ENCODE measurements at places on chromosomes 13 and 19.

DNA sequence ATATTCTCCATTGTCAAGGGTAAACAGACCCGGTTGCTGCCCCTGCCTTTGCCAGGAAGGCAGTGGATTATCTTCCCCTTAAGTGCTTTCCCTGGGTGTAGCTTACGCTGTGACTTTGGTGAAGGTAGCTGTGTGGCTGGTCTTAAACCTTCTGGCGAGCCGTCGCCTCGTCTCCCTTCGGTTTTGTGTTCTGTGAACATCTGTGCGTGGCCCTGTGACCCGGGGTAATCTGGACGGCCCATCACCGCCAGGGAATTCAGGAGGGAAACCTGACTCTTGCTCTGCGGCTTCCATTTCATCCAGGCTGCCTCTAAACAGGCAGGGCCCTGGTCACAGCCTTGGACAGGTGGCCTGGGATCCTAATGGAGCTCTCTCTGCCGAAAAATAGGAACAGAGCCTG is 78.7 kb downstream of the SHISA2 start:
- H3K4me1 ChIP-seq, result no peaks in the 10 kb centered on the region
- no peak overlapping the region for H3K4me3 ChIP-seq
- no peaks in the 10 kb centered on the region for H3K36me3 ChIP-seq
- H3K27ac ChIP-seq, result no peak overlapping the region

GRCh38 chr19:55279340-55279739 is 570 bp downstream of the HSPBP1 start:
- H3K36me3 ChIP-seq, result peaks cover 10% of the 10 kb centered on the region
- no peak for ATAC-seq
- peak overlapping the region; percentile 99 for H3K4me3 ChIP-seq
- peaks cover 67% of the 10 kb centered on the region for H3K4me1 ChIP-seq
- peak overlapping the region; percentile 98 for H3K27ac ChIP-seq

DNA sequence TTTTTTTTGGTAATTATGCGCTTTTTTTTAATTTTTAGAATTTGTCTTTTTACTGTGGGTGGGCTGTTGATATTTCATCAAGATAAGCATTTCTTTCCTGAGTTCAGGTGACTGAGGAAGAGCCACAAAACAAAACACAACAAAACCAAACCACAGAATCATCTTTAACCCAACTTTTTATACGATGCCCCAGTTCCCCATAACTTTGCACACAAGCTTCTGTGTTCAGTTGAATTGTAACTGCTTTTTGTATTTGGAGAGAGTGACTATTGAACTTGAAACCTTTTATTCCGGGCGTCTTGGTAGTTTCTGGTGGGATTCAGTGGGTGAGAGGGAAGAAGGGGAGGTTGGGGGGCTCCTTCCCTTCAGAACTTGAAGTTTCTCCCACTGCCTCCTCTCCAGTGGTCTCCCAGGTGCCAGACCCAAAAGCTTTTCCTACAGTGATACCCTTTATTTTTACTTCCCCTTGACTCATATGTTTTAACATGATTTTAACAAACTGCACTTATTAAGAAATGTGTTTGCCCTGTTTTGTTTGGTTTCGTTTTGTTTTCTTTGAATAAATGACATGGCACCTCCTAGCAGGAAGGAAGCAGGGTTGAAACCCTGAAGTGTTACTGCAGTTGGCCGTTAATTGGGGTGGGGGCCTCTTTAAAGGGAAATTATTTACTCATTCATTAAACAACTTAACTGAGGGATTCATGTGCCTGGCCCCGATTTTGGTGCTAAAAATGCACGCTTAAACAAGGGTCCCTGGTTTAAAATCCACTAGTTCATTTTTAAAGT is 2.7 kb upstream of the CCDC97 start:
- peaks cover 47% of the 10 kb centered on the region for H3K36me3 ChIP-seq
- no peak for ATAC-seq

- H3K4me3 ChIP-seq, result no peak overlapping the region
- peaks cover 26% of the 10 kb centered on the region for H3K4me1 ChIP-seq
- H3K36me3 ChIP-seq, result peaks cover 14% of the 10 kb centered on the region
- no peak overlapping the region for H3K27ac ChIP-seq
- ATAC-seq, result no peak
Measured at GRCh38 chr19:51020988-51021651, 1.6 kb upstream of the KLK10 start.

GRCh38 chr19:58166708-58167280 is 16.1 kb upstream of the ZNF274 start:
- H3K27ac ChIP-seq, result no peak overlapping the region
- no peak for ATAC-seq
- H3K4me3 ChIP-seq, result no peak overlapping the region
- peaks cover 24% of the 10 kb centered on the region for H3K36me3 ChIP-seq

- H3K4me3 ChIP-seq, result no peak overlapping the region
- peak; percentile 31 for ATAC-seq
- no peaks in the 10 kb centered on the region for H3K36me3 ChIP-seq
- peaks cover 26% of the 10 kb centered on the region for H3K27me3 ChIP-seq
Measured at GRCh38 chr13:113748101-113748861, 10.7 kb upstream of the TMEM255B start.

GRCh38 chr13:25167382-25168174 is 4.5 kb downstream of the AMER2 start:
- H3K4me3 ChIP-seq, result no peak overlapping the region
- H3K27ac ChIP-seq, result no peak overlapping the region
- H3K36me3 ChIP-seq, result no peaks in the 10 kb centered on the region
- H3K27me3 ChIP-seq, result peaks cover 39% of the 10 kb centered on the region
- H3K4me1 ChIP-seq, result peaks cover 18% of the 10 kb centered on the region

DNA sequence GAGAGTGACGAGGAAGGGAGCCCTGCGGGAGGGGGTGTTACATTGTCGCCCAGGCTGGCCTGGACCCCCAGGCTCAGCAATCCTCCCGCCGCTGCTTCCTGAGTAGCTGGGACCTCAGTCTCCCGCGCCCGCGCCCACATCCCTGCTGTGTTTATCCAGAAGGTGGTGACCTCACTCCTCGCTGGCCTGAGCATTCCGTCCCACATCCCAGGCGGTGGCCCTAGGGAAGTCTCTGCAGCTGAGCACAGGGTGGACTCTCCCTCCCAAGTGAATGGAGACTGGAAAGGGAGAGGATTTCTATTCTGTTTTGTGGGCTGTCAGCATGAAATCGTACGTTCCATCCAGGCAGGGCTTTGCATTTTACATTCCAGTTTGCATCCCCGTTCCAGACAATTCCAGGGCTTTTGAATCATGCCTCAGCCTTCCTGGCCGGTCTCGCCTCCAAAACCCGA is 401 bp upstream of the ZNF765 start:
- no peaks in the 10 kb centered on the region for H3K27me3 ChIP-seq
- peaks cover 20% of the 10 kb centered on the region for H3K36me3 ChIP-seq
- no peak for ATAC-seq
- peak overlapping the region; percentile 90 for H3K27ac ChIP-seq

DNA sequence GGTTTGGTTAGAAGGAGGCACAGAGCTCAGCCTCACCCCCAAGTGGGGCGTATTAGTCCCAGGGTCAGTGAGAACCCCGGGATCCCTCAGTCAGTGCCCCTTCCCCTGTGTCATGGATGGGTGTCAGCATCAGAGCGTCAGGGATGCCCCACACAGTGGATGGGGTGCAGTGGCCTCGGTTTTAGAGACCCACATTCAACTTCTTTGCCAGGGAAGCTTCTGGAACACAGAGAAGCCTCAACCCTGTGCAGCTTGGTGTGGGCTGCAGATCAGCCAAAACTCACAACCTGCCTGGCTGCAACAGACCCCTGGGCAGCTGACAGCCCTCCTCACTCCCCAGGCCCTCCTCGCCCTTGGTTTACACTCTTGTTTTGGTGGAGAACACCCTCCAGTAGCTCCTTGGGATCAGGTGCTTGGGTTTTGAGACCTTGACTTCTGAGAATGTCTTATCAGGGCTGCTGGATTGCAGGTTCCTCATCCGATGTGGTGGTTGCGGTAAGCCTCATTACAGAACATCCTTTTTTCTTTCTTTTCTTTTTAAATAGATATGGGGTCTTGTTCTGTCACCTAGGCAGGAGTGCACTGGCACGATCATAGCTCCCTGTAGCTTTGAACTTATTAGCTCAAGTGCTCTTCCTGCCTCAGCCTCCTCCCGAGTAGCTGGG is 11.0 kb downstream of the ZNF333 start:
- peaks cover 87% of the 10 kb centered on the region for H3K36me3 ChIP-seq
- H3K4me1 ChIP-seq, result no peaks in the 10 kb centered on the region
- no peak overlapping the region for H3K4me3 ChIP-seq
- H3K27me3 ChIP-seq, result no peaks in the 10 kb centered on the region
- no peak for ATAC-seq
- H3K27ac ChIP-seq, result no peak overlapping the region

- no peaks in the 10 kb centered on the region for H3K4me1 ChIP-seq
- H3K27me3 ChIP-seq, result peaks cover 8% of the 10 kb centered on the region
- no peaks in the 10 kb centered on the region for H3K36me3 ChIP-seq
- no peak overlapping the region for H3K4me3 ChIP-seq
- no peak for ATAC-seq
Measured at GRCh38 chr13:110152351-110152750, 154.6 kb downstream of the COL4A1 start.

GRCh38 chr19:40006273-40006691 is 9.4 kb downstream of the ZNF546 start:
- H3K4me1 ChIP-seq, result no peaks in the 10 kb centered on the region
- no peaks in the 10 kb centered on the region for H3K27me3 ChIP-seq
- ATAC-seq, result no peak
- H3K36me3 ChIP-seq, result peaks cover 54% of the 10 kb centered on the region
- H3K27ac ChIP-seq, result no peak overlapping the region

DNA sequence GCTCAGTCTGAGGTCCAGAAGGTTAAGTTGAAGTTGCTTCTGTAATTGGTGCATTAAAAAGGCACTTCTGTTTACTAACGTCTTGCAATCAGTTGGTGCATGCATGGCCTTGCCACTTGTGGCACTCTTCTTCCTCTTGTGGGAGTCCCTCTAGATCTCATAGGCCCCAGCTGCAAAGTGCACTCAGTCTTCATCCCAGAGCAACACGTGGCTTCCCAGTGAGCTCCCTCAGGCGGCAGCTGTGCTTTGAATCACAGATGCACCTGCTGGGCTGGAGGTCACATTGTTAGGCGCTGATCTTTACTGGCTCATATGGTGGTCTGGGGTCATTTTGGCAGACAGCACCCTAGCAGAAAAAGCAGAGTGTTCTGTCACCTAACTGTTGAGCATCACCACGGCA is 215.7 kb downstream of the ZNF536 start:
- no peaks in the 10 kb centered on the region for H3K4me1 ChIP-seq
- no peak overlapping the region for H3K4me3 ChIP-seq
- no peak for ATAC-seq
- no peak overlapping the region for H3K27ac ChIP-seq
- H3K27me3 ChIP-seq, result no peaks in the 10 kb centered on the region
- no peaks in the 10 kb centered on the region for H3K36me3 ChIP-seq

DNA sequence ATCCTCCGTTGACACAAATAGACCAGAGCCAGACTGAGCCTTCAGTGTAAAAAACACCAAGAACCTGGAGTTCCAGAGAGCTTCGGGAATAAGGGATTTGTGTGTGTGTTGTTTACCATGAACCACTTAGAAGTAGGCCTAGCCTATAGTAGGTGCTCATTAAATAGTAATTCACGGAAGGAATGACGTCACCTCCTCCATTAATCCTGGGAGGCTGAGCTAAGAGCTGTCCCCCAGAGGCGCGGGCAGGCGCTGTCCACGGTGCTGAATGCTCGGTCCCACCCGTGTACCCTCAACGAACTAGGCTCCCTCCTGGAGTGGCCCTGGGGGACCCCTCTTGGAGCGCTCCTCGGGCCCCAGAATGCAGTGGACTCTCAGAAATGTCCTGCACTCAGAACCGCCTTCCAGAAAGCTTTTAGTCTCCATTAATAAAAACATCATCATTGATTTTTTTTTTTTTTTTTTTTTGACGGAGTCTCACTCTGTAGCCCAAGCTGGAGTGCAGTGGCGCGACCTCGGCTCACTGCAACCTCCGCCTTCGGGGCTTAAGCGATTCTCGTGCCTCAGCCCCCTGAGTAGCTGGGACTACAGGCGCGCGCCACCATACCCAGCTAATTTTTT is 6.5 kb downstream of the UNC13A start:
- H3K27me3 ChIP-seq, result peaks cover 92% of the 10 kb centered on the region
- H3K4me3 ChIP-seq, result no peak overlapping the region
- no peaks in the 10 kb centered on the region for H3K36me3 ChIP-seq
- ATAC-seq, result no peak

DNA sequence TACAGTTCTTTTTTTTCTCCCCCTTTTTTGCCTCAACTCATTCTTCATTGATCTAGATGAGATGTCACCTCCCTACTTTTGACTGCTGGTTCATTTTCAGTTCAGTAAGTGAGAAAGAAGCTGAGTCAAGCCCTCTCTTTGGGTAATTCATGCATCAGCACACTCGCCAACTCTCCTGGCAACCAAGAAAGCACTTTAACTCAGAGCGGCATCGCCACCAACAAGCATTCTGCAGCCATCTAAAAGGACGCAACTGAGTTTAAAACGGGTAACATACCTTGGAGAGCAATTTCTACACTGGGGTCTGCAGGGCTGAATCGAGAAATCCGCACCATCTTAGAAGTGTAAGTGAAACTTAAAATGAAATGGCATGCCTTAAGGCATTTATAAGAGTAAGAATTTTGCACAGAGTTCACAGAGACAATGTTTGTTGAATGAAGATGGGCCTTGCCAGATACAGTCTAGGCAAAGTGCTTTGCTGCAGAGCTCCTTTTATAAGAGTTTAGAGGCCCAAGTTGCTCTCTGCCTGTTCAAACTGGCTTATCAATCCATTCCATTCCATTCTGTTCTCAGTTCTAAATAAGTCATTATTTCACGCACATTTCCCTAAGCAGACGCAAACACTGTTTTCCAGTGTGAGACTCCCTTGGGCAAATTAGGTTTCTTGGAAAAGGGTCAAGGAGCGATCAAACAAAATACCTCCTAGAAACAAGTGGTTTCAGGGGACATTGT is 338.0 kb downstream of the ENOX1 start:
- no peaks in the 10 kb centered on the region for H3K27me3 ChIP-seq
- no peak overlapping the region for H3K4me3 ChIP-seq
- ATAC-seq, result no peak
- H3K4me1 ChIP-seq, result no peaks in the 10 kb centered on the region

- no peaks in the 10 kb centered on the region for H3K4me1 ChIP-seq
- H3K36me3 ChIP-seq, result no peaks in the 10 kb centered on the region
- H3K27me3 ChIP-seq, result no peaks in the 10 kb centered on the region
- no peak for ATAC-seq
- no peak overlapping the region for H3K27ac ChIP-seq
Measured at GRCh38 chr19:37725181-37725580, 5.6 kb upstream of the ZNF607 start.

DNA sequence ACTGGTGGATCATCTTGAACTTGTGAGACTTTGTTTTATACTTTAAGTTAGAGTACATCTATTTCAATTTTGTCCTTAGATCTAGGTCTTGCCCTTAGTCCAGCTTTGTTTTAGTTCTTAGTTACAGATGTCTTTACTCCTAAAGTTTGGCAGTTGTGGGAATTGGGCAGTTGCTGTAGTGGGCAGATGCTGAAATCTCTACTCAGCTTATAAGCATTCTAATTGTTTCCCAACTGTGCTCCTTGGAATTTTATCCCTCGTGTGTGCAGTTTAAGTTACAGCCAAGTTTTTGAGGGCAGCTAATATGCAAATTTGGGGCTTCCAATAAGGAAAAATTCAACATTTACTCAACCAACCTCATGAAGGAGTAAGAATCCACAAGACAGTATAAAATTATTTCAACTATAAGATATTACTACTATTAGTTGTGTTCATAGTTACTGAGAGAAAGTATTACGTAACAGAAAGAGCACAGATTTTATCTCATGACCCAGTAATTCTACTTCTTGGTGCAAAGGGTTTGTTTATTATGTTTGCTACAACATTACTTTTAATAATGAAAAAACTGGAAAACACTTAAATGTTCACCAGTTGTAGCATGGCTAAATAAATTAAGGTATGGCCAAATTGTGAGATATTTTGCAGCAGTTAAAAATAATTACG is 32.9 kb downstream of the CCDC122 start:
- no peaks in the 10 kb centered on the region for H3K4me1 ChIP-seq
- H3K4me3 ChIP-seq, result no peak overlapping the region
- H3K27me3 ChIP-seq, result no peaks in the 10 kb centered on the region
- H3K36me3 ChIP-seq, result peaks cover 37% of the 10 kb centered on the region
